ENCODE measurements at places on chromosomes 6 and 20. TPM values are rescaled to one million over a fixed set of nuclear protein-coding genes. Genes with fewer than 3 reads are reported as not detected.

Gene ZBTB46
- 16.8 TPM for polyA plus RNA-seq

Gene GRIK2
- 12.4 TPM for polyA plus RNA-seq

DNA sequence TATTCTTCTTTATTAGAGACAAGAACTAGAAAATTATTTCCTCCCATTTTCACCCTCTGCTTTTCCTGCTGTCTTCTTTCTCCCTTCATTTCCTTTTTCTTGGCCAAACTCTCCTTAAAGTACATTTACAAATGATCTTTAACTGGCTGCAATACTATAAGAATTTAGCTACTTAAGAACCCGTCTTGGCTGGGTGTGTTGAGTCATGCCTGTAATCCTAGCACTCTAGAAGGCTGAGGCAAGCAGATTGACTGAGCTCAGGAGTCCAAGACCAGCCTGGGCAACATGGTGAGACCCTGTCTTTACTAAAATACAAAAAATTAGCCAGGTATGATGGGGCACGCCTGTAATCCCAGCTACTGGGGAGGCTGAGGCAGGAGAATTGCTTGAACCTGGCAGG lies 39.3 kb upstream of the SRPK1 start:
- DNase-seq: no peak

GRCh38 chr20:1503564-1504227 lies 12.5 kb upstream of the SIRPB2 start:
- peak; percentile 62 for DNase-seq

GRCh38 chr6:134340179-134340975 lies 22.5 kb upstream of the SGK1 start:
- DNase-seq: no peak

GRCh38 chr6:63689421-63689820 lies 53.8 kb downstream of the PHF3 start:
- DNase-seq: no peak

- DNase-seq: peak; percentile 61
These were observed 61.5 kb upstream of the HDDC2 start for GRCh38 chr6:125363039-125363823.

- DNase-seq: no peak
These were observed 191.2 kb upstream of the SOX4 start for GRCh38 chr6:21402368-21402767.

All from renal pelvis (tissue), 12 donors.